ENCODE measurements at places on chromosomes 16 and 17. TPM values are rescaled to one million over a fixed set of nuclear protein-coding genes. Genes with fewer than 3 reads are reported as not detected.

SLC13A5 gene
- not detected for polyA plus RNA-seq

KSR1 gene
- polyA plus RNA-seq, result 131 TPM

GPR142 gene
- polyA plus RNA-seq, result 0.44 TPM

LRRC36 gene
- 0.50 TPM for polyA plus RNA-seq

SPDYE4 gene
- 0.86 TPM for polyA plus RNA-seq

PIK3R6 gene
- 5.4 TPM for polyA plus RNA-seq

TBC1D24 gene
- polyA plus RNA-seq, result 30.0 TPM

DHRS11 gene
- 7.0 TPM for polyA plus RNA-seq

PPL gene
- 1.7 TPM for polyA plus RNA-seq

- no peak for DNase-seq
Measured at GRCh38 chr17:77470800-77471733, 330.3 kb downstream of the SEC14L1 start.

DNA sequence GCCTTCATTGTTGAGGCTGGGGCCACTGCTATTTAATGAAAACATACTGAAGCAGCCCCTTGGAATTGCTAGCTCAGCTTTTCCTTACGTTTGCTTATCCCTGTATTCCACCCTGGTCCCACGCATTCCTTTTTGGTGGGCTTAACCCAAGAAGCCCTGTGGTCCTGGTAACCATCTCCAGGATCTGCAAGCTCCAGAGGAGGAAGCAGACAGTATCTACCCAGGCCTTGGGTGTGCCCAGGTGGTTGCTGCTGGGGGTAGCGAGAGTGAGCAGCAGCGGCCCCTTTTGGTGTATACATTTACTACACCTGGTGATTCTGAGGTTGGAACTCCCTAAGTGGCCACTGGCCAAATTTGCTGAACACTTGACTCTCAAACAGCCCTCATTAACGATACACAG lies 97.7 kb downstream of the CBLN1 start:
- no peak for DNase-seq

GRCh38 chr16:67082891-67083290 lies 26.9 kb upstream of the PHAF1 start:
- DNase-seq, result no peak

- no peak for DNase-seq
Measured at GRCh38 chr16:84618581-84619460, 943 bp upstream of the COTL1 start.

DNA sequence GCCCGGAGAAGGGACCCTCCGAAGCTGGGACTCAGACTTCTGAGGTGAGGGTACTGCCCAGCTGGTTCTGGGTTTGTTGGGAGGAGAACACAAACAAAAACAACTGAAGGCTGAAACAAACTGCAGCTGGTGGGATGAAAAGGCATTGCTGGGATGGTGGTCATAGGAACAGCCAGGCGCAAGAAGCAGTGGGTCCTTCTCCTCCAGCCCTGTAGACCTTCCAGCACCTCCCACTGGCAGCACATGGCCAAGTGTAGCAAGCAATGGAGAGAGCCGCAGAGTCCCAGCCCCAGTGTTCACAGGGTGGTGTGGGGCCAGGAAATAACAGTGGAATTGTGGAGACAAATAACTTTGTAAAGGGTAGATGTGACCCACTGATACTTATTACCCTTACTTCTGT lies 48.7 kb upstream of the FOXJ1 start:
- DNase-seq, result no peak

GRCh38 chr16:68401871-68402747 lies 46.2 kb downstream of the SMPD3 start:
- DNase-seq, result no peak

DNA sequence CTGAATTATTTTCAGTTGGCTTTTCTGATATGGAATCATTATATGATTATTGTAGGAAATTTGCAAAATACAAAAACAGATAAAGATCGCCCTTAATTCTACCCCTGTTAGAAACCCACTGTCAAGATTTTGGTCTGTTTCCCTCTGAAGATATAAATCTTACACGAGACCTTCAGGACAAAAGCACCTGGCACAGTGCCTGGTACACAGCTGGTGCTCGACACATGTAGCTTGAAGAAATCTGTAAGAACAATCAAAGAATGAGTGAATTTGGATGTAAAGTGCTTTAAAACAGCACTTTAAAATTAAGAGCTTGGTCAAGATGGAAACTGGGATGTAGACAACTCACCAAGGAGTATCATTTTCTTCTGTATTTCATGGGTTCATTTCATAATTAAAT lies 181.1 kb downstream of the C16orf78 start:
- no peak for DNase-seq

- DNase-seq, result no peak
Measured at GRCh38 chr17:57925361-57925990, 29.7 kb downstream of the CUEDC1 start.

DNA sequence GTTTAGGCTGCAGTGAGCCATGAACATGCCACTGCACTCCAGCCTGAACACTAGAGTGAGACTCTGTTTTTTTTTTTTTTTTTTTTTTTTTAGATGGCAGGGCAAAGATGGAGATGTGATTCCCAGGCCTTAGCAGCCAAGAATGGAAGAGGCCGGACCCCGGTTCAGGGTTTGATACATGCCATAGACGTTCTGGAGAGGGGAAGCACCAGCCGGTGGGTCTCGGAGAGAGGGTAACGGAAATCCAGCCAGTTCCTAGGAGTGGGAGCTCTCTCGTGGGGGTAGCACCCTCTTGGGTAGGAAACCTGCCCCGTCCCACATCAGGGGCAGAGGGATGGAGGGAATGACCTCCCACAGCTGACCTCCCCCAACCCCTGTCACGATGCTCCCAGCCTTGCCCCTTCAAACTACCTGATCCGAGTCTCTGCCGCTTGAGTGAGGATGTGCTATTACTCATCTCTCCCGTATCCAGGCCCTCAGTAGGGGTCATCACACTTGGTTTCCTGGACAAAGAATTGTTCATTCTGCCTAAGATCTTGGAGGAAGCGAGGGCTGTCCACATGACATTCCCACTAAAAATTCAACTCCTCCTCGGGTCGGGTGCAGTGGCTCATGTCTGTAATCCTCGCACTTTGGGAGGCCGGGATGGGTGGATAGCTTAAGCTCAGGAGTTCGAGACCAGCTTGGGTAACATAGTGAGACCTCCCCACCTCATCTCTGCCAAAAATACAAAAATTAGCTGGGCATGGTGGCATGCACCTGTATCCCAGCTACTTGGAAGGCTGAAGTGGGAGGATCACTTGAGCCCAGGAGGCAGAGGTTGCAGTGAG lies 47.3 kb downstream of the MIS12 start:
- DNase-seq, result no peak

DNA sequence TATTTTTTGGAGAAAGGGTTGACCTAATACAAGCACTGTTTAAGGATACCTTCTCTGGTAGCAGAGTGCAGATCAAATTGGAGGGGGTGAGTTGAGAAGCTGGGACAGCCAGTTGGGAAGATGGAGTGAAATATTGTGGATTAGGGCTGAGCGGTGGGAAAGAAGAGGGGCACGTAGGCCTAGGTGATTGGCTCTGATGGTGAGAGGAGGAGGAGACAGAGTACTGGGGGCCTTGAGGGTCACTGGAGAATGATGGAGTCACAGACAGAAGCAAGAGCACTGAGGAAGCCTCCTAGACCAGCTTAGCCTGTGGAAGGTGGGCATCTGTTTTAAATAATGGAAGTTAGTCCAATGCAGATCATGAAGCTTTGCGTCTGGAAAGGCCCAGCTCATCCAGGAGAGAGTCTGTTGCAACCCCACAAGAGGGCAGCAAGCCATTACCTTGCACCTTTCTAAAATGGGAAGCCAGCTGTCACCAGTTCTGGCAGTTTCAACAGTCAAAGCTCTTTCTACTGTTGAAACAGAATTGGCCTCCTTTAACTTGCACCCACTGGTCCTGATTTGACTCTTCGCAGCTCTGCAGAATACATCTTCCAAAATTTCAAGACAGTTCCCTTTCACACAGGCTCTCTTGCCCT lies 11.8 kb downstream of the SLC9A5 start:
- DNase-seq, result no peak

- no peak for DNase-seq
Measured at GRCh38 chr16:31149332-31149731, 534 bp downstream of the PRSS36 start.

DNA sequence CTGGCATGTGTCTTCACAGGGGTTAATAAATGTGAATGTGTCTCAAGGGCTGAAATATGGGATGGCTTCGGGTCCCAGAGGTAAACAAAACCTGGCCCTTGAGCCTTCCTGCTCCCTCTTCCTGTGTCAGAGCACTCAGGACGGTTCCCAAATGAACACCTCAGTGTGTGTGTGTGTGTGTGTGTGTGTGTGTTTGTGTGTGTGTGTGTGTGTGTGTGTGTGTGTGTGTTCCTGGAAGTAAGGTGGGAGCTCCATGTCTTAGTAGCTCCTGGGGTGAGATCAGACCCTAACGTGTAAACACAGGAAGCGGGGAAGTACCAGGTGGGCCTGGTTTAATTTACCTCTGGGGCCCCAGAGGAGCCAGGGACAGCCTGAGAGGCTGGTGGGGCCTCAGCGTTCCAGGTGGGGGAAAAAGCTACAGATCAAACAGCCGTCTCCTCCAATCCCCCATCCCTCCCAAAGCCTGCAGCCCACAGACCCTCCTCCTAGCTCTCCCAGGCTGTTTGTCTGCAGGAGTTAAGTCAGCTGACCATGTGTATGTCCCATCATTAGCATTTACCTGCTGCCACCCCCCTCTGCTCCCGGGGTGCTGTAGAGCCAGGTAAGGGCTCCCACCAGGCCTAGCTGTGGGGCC lies 6.1 kb downstream of the KIF19 start:
- no peak for DNase-seq

DNA sequence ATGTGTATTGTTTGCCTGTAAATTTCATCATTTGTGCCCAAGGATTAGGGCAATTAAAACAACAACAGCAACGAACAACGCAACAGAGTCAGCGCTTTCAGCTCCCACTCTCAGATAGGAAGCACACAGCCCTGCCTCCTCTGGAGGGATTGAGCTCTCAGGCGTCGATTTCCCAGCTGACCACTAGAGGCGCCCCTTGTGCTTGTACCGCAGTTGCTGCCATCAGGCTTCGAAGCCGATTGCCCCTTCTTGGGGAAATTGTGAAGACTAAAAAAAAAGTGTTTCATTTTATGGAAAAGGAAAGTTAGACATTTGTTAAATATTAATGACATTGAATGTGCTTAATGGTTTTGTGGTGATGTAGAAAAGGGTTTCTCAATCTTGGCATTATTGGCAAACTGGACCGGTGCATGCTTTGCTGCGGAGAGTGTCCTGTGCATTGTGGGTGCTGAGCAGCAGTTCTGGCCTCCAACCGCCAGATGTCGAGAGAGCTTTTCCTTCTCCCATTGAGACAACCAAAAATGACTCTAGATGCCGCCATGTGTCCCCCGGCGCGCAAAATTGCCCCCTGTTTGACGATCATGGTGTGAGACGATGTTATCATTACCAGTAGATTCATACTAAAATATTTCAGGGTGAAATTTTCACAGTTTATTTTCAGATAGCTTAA lies 650.4 kb upstream of the RBFOX1 start:
- DNase-seq, result no peak

DNA sequence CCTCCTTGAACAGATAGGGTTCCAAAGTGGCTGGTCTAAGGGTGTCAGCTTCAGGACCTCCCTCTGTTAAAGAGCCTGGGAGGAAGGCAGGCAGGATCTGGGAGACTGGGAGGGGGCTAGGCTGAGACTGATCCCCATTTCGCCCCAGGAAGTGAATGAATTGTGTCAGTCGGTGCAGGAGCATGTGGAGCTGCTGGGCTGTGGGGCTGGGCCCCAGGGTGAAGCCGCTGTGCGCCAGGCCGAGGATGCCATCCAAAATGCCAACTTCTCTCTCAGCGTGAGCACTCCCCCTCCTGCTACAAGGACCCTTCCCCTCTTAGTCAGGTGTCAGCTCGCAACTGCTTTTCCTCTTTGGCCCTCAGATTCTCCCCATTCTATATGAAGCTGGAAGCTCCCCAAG lies 6.1 kb downstream of the CARMIL2 start:
- no peak for DNase-seq

DNA sequence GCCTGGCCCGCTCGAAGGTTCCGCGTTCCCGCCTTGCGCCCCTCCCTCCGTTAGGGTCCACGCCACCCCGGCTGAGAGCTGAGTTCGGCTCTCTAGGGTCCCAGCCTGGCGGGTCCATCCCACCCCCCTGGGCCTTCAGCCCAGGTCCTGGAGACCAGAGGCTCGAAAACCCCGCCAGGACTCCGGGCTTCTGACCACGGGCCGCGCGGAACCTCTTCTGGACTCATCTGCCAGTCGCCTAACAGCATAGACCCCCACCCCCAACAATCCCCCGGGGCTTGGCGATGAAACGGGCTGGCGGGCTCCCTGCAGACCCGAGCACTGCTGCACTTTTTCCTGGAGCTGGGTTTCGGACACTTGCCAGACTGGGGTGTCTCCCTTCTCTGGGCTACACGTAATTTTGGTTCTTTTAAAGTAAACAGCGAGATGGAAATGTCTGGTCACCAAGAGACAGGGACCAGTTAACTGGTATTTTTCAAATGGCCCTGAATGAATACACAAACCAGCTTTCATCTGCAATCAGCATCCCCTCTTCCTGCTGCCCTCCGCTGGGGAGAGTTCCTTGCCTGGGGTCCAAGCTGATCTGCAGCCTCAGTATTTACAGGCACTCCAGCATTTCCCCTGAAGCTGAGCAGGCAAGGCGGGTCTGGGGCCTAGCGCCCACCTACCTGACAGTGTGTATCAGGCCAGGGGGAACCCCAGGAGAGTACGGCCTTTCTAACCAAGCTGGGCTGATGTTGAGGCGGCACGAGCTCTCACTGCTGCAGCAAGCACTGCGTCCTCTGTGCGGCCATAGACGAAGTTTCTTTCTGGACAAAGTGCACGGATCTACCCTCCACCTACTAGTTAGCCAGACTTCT lies 639 bp upstream of the TRIM65 start:
- DNase-seq, result no peak

DNA sequence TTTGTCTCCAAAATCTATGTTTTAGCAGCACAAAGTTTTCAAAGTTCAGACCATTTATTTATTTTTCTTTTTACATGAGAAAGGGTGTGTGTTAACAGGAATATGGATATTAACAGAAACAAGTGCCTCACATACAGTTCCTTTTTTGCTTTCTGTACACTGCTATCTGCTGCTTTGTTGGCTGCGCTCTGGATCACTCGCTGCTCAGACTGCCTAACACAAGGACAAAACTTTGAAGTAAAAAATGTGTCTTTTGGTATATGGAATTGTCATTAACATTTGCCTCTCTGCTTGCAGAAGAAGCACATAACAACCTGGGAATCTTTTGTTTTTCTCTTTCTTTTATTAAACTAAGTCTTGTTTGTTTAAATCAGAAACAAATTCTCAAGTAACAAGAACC lies 262.8 kb downstream of the ZFHX3 start:
- no peak for DNase-seq

- DNase-seq, result no peak
Measured at GRCh38 chr16:68642436-68643101, 2.5 kb upstream of the CDH3 start.

All from hindlimb muscle (tissue), 1 donor.